ENCODE measurements at places on chromosomes 1 and 21.

GRCh38 chr1:58551186-58552140 is 4.9 kb upstream of the OMA1 start:
- DNase-seq: no peak

- DNase-seq: no peak
Measured at GRCh38 chr1:3074297-3074741, 5.3 kb downstream of the PRDM16 start.

DNA sequence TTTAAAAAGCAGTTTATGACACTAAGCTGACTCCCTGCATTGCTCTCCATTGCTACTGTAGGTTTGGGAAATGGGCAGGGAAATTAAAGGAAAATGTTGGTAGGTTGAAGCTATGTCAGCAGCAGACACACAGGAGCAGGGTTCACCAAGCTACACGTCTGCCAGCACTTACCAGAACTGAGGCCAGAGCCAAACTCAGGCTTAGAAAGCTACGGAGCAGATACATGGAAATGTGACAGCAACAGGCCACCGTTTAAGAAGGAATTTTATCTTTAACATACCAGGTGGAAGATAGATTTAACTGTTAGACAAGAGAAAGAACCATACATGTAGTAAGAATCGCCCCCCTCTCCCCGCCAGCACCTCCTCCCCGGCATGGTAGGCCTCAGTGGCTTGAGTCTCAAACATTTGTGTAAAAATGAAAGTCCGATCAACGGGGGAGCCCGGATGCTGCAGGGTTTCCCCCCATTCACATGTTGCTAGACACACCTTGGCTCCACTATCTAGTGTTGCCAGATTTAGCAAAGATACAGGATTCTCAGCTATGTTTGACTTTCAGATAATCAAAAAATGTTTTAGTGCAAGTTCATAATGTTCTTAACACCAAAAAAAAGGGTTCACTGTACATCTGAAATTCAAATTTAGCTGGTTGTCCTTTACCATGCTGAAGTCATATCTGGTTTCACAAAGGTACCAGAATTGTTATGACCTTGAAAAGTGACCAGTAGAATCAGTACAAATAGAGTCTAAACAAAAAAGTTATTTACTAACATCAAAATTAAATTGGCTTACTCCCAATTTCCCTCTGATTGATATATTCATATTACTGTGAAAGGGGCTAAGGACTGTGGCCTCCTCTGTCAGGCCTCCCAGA is 6.7 kb downstream of the OR2T11 start:
- no peak for DNase-seq

GRCh38 chr1:16012590-16013219 is 5.1 kb downstream of the HSPB7 start:
- DNase-seq: no peak

GRCh38 chr1:28835237-28835650 is 23.3 kb downstream of the OPRD1 start:
- DNase-seq: peak; percentile 85

GRCh38 chr1:82515650-82516049 is 714.9 kb downstream of the ADGRL2 start:
- DNase-seq: no peak

GRCh38 chr1:92502247-92502646 is 15.5 kb upstream of the GFI1 start:
- DNase-seq: no peak

DNA sequence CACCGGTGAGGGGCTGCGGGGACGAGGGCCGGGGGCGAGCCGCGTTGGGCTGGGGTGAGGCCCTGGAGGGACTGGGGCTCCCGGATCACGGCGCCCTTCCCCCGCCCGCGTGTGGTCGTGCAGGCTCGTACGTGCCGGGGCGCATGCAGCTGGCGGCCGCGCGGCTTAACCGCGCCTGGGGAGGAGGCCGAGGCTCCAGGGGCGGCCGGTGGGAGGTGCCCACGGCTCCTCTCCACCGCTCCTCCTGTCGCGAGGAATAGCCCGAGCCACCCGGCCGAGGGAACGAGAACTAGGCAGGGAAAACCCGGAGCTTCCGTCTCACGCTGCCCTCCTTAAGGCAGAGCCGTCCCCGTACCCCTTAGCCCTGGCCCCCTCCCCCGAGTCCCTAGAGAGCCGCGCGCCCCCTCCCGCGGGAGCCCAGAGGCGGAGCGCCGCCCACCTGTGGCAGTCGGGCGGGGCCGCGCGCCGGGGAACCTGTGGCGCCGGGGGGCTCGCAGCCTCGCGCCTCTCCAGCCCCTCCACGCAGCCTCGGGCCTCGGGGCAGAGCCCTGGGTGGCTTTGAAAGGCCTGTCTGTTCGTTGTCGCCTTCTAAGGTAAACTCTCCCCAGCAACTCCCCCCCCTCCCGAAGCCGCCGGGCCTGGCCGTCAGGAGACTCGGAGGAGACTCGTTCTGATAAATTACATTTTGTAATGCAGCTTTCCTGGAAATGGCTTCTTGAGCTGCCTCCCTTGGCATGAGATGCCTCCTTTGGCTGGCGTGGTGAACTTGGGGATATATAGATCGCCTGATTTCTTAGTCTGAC is 746 bp downstream of the AK4 start:
- no peak for DNase-seq

DNA sequence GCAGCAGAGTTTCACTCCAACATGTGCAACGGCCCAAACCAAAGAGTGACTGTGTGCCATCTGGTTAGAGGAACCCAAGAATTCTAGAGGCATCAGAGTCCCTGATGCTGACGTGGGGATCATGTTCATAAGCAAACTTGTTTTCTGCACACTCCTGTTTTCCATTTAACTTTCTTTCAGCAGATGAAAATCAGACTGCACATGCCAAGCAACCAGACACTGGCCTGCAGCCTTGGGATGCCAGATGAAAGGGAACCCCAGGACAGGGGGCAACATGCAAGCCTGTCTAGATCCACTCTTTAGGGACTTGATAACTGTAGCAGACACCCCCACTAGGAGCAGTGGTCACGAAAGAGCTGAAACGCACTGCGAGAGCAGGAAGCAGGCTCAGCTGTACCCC is 56.8 kb downstream of the SLC66A1 start:
- DNase-seq: no peak

- DNase-seq: no peak
Measured at GRCh38 chr1:87682565-87682964, 353.9 kb downstream of the LMO4 start.

DNA sequence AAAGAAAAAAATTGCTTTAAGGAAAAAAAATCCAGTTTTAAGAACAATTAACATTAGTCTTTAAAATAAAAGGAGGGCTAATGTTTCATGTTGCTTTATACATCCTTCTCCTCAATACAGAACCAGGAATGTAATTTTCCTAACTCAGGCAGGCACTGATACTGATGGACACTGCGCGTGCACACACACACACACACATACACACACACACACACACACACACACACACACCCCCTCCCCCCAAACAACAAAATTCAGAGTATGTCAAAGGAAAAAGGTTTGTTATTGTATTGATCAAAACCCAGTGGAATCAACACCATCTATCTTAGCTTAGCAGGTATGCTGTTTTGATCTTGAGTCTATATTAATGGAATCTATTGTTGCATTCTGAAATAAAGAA is 31.6 kb downstream of the PTP4A2 start:
- no peak for DNase-seq

DNA sequence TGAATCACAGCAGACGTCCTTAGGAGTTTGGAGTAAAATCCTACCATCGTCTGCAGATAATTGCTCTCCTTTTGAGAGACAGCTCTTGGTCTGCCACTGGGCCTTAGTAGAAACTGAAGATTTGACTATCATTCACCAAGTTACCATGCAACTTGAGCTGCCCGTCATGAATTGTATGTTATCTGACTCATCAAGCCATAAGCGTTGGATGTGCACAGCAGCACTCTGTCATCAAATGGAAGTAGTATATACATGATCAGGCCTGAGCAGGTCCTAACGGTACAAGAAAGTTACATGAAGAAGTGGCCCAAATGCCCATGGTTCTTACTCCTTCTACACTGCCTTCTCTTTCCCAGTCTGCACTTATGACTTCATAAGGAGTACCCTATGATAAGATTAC is 317.8 kb downstream of the GPATCH2 start:
- DNase-seq: no peak

- no peak for DNase-seq
Measured at GRCh38 chr21:37866027-37866426, 50.2 kb downstream of the KCNJ6 start.

DNA sequence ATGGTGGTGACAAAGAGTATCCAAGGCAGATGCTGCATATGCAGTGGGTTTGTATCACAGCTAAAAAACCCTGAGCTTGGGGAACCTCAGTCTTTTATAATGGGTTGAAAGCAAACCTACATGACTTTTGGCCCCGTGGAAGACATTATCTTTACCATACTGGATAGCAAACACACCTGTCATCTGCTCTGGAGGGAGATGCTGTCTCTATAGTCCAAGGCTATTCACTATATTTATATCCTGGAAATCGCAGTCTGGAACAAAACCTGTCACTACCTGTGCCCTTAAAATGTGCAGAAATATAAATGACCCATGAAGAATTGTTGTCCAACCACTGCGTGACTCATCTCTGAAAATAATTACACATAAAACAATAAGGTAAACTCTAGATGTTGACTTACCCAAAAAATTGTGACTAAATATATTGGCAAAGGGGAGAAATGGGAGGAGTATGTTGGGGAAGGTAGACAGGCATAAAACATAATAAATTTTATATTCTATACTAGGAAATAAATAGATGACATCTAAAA is 121.0 kb upstream of the CXADR start:
- DNase-seq: peak; percentile 70

GRCh38 chr1:168697356-168698126 is 31.5 kb downstream of the DPT start:
- DNase-seq: no peak

GRCh38 chr1:33764149-33764548 is 99.7 kb upstream of the HMGB4 start:
- DNase-seq: no peak

- DNase-seq: no peak
Measured at GRCh38 chr1:67359592-67359991, 51.9 kb downstream of the IL12RB2 start.

GRCh38 chr1:87956072-87956471 is 627.4 kb downstream of the LMO4 start:
- DNase-seq: no peak

Data from NCI-H2081 treated with DMSO at 0.1 percent for 48 hours (cell line).